ENCODE measurements at places on chromosomes 2 and 18.
A peak's percentile ranks its signal among the peaks of the same experiment; 100 is the strongest.

GRCh38 chr2:54479424-54479823 lies 23.3 kb downstream of the SPTBN1 start:
- no peak for DNase-seq

- no peak for DNase-seq
These were observed 53.4 kb upstream of the ODC1 start for GRCh38 chr2:10501451-10501961.

DNA sequence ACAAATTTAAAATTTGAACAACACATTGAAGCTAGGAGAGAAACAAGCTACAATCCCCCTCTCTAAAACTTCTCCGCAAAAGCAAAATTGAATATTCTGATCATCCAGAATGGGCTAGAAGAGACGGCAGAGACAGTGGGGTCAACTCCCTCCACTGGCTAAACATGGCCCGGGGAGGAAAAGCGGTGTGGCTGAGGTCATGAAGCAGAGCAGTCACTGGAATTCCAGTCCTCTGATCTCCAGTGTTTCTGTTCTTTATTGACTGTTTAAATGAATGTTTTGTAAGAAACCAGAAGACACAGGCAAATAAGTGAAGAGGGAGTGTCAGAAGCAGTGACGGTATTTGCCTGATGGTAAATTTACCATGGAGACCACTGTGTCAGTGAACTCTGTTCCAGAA lies 116.2 kb downstream of the GAREM1 start:
- DNase-seq: no peak

DNA sequence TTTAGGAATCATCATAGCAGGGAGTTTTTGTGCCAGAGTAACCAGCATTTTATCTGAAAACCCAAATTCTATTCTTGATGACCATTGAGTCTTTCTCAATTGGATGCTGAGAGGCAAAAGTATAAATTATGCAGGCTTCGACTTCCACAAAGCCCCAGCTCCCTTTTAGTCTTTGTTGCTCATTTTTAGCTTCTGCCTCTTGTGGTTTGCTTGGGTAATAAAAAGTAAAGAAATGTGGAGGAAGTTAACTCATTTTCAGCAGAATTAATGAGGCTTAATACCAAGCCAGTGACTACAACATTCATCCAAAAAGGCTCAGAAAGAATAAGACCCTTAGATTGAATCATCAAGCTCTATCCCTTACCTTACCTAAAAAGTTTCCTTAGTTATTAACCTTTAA lies 18.6 kb downstream of the ERMN start:
- DNase-seq: no peak

DNA sequence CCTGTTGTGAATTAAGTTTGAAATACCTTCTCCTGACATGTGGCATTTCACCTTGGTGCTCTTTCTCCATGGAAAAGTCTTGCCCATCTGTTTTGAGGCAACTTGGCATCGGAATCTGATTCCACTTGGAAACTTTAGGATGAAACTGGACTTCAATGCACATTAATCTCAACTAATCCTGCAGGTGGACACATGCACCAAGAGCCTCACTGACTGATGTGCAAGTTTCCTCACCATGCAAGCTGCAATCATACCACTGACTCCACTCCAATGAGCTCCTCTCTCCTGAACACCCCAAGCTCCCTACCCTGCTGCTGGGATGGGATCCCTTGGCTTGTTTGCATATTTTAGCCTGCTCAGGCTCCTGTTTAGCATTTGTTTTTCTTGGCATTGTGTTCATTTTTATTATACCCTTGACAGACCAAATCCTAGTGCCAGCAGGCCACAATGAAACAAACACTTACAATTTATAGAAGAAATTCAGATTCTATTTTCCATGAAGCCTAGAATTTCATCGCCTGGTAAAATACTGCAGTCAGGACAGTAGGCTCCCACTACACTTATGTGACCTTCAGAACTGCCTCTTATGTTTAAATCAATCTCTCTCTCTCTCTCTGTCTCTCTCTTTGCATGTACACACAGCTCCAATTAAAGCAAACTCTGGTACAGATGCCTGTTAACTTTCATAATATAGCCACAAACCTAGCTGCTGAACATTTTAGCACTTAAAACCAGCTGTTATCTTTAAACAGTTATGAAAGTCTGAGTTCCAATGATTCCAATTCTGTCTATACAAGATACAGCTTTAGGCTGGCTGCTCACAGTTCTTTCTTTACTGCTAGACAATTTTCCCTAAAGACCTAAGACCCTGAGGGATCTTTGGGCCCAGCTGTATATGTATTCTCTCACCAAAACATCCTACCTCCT lies 141.5 kb downstream of the OSR1 start:
- peak; percentile 18 for DNase-seq

Data from NCI-H526 (cell line).